ENCODE measurements at places on chromosomes 5 and 9. TPM values are rescaled to one million over a fixed set of nuclear protein-coding genes. Genes with fewer than 3 reads are reported as not detected.

Gene LIFR
- total RNA-seq: 46.1 TPM

Gene BASP1
- 1.2 TPM for total RNA-seq

Gene FRMD3
- total RNA-seq: 3.7 TPM

Gene KCNIP1
- 65.1 TPM for total RNA-seq

Gene IFNA21
- total RNA-seq: not detected

Gene REEP5
- total RNA-seq: 89.1 TPM

Gene GFI1B
- total RNA-seq: under 0.01 TPM

Gene SPATA31D3
- under 0.01 TPM for total RNA-seq

Gene F2RL2
- 0.11 TPM for total RNA-seq

Gene PCDHB5
- 0.43 TPM for total RNA-seq

Gene PCDHB10
- total RNA-seq: 1.0 TPM

Gene SPACA9
- total RNA-seq: 0.87 TPM

Gene TMEM174
- not detected for total RNA-seq

Gene SEMA5A
- total RNA-seq: 0.43 TPM

Gene TNFSF15
- 0.26 TPM for total RNA-seq

Gene LCN10
- not detected for total RNA-seq

Gene IGFBPL1
- total RNA-seq: not detected

Gene N4BP3
- 22.0 TPM for total RNA-seq
